ENCODE measurements at places on chromosomes 5 and 9.
A peak's percentile ranks its signal among the peaks of the same experiment; 100 is the strongest.

GRCh38 chr5:132557478-132558172 lies 848 bp downstream of the RAD50 start:
- DNase-seq, result peak; percentile 37

- DNase-seq, result no peak
Observed at GRCh38 chr5:93422652-93423280, 158.3 kb downstream of the NR2F1-AS1 start.

DNA sequence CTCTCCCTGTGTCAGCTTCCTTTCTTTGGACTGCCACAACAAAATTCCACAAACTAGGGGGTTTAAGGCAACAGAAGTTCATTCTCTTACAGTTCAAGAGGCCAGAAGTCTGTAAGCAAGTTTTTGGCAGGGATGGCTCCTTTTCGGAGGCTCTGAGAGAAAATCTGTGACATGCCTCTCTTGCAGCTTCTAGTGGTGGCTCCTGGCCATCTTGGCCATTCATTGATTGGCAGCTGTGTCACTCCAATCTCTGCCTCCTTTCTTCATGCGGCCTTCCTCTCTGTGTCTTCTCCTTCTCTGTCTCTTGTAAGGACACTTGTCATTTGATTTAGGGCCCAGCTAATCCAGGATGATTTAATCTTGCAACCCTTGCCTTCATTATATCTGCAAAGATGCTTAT lies 2.0 kb upstream of the NEUROG1 start:
- DNase-seq, result no peak

DNA sequence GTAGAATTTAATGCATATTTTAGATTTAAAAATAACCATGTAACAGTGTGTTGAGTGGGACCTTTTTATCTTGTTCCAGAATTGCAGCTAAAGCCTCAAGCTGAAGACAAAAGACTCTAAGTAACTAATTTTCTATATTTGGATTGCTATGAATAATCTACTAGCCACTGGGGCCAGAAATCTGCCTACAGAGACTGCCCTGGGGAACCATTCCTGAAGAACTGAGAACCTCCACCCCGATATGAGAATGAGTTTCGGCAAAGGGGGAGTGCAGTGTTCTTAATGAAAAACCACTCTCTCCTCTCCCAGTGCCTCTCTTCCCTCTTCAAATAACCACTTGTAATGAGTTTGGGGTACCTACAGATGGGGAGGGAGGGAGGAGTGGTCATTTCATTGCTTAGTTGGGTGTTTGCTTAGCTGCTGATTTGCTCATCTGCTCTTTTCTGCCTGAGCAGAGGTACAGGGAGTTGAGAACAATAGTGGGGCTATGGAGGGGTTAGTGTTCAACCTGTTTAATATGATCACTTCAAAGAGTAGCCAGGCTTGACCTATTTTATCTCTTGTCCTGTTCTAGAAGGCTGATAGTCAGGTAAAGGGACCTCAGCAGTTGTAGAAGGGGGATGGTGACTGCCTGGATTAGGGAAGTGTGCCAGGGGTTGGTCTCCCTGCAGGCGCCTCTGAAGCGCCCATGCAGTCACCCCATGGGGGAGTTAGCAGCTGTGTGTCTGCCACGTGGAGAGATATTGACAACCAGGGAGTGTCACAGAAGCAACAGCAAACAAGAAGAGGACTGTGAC lies 47.7 kb downstream of the ATG10 start:
- no peak for DNase-seq

DNA sequence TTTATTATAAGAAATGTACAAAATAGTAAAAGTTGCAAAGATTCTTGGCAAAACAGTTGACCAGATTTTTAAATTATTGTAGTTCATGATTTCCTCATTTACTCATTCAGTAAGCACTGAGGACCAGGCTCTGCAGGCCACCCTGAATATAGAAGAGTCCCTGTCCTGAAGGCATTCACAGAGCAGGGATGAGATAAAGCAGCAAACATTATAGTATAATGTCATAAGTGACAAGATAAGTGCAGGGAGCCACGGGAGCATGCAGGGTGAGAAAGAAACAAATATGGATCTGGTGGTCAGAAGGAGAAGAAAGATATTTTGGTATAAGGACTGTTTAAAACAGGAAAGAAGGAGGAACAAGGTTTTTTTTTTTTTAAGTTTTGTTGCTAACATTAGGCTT lies 46.0 kb downstream of the PARP8 start:
- DNase-seq, result no peak

DNA sequence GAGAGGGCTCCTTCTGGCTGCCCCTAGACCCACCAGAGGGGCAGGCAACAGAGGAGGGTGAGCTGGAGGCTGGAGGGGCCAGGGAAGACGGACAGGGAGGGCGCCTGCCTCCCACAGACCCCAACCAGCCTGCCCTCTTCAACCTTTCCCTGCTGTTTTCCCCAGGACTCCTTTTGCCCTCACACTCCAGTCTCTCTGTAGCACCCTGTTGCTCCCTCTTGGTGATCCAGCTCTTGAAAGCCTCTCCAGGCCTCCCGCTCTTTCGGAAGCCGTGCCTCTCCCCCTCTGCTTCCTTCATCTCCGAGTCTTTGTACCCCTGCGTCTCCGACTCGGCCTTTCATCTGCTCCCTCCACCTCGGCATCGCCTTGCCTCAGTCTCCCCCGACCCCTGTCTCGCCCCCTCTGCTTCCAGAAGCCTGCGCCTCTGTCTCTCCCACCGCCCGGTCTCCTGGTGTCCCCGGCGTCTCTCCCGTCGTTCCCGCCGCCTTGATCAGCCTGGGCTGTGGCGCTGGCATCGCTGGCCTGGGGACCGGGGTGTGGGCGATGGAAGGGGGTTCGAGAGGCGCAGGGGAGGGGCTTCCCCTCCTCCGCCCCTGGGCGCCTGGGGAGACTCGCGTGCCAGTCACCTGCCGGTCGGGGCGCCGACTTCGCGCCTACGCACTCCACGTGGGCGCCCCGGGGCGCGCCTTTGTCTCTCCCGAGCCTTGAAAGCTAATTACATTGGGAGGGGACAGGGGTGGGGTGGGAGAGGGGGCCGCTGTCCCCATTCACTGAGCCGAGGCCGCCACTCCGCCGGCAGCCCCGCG lies 5.3 kb upstream of the PRDM12 start:
- no peak for DNase-seq

- DNase-seq, result no peak
Observed at GRCh38 chr9:98885575-98886295, 58.0 kb upstream of the COL15A1 start.

DNA sequence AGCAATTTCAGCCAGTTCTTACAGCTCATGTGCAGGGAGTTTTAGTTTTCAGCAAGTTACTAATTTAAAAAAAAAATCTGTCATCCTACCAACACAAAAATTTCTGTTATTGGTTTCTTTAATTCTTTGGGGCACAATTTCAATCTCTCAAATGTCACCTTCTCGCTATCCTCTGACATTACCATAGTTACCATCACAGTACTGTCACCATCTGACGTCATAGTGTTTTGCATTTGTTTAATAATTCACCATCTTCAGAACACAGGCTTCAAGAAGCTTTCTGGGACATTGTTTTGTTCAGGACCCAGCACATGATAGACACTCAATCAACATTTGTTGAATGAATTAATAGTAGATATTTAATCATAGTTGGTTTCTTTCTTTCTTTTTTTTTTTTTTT lies 155.1 kb downstream of the PDZD2 start:
- no peak for DNase-seq

- DNase-seq, result no peak
Observed at GRCh38 chr5:6950860-6951259, 237.6 kb downstream of the TENT4A start.

DNA sequence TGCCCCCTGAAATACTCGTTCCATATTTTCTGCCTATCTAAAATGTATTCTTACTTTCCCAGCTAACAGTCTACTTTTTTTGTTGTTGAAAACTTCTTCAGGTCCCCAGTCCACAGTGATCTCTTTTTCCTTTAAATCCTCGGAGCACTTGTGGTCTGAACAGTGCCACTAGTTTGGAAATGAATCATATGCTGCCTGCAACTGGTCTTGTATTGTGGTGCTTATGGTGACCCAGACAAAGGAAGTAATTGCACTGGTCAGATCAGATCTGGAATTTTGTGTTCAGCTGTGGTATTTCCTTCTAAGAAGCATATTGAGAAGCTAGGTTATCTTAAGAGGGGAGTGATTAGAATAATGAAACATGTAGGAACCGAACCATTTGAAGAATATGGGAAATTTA lies 2.9 kb downstream of the UNC13B start:
- peak; percentile 29 for DNase-seq

GRCh38 chr9:104319198-104319597 lies 184.9 kb upstream of the OR13F1 start:
- no peak for DNase-seq

- DNase-seq, result peak; percentile 17
Observed at GRCh38 chr5:140576776-140577201, 12.2 kb downstream of the SLC35A4 start.

- no peak for DNase-seq
Observed at GRCh38 chr9:29066141-29066640, 1492.9 kb upstream of the C9orf72 start.
